HEK293T (cell line): ENCODE measurements at places on chromosomes 1 and 21.

- no peak for DNase-seq
Measured at GRCh38 chr1:201533836-201534235, 5.1 kb upstream of the NAV1 start.

DNA sequence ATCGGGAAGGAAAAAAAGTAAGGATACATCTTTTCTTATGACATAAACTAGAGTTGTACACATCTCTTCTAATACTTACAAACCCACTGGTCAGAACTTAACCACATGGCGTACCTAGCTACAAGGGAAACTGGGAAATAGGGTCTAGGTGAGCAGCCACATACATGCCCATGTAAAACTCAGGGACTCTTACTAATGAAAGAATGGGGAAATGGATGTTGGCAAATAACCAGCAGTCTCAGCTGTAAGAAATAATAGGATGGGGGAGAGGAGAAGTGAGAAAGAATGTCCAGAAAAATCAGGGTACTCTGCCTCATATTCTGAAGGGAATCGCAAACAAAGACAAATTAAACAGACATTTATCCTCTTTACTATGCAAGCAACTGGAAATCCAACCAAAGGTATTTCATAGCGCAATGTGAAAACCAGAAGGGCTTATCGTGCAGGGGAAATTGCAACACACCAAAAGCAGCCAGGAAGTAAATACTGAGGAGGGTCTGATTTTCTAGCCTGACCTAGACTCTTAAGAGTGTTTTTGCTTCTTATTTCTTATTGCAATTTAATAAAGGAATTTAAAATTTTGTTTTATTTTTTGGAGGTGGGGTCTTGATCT is 17.5 kb downstream of the GTF2B start:
- DNase-seq, result no peak

GRCh38 chr1:18727956-18728355 is 97.3 kb downstream of the PAX7 start:
- DNase-seq, result no peak

GRCh38 chr1:37001703-37002102 is 32.6 kb downstream of the GRIK3 start:
- no peak for DNase-seq

DNA sequence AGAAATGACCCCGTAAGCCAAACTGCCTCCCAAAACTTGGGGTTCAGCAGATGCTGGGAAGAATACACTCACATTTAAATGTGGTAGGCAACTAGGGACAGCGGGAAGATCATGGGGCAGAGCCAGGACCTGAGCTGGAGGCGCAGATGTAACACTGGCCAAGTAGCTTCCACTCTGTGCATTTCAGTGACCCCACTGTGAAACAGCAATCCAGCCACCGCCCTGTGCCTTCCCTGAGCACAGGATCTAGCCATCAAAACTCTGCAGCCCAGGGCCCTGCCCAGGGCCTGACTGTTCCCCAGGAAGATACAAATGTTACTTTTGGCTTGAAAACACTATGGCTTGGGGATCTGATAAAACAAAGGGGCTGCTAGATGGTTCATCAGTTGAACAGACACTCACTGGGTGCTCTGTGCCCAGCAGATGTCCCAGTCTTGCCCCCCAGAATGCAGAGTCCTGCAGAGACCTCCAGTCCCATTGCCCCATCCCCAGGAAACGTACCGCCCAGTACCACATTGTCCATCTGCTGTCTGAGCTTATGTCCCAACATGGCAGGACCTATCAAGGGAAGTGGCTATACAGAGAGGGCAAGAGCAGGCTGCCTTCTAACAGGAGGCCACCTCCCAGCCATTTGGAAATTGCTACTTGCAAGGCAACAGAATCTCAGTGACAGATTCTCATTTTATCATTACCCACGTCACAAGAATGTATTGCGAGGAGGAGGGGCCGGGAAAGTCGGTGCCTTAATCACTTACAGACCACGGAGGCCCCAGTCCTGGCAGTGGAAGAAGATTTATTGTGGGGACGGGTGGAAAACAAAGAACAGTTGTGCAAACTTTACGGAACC is 124.0 kb downstream of the DMRTB1 start:
- DNase-seq, result no peak

- DNase-seq, result no peak
Measured at GRCh38 chr1:77972080-77972479, 6.8 kb downstream of the FUBP1 start.

DNA sequence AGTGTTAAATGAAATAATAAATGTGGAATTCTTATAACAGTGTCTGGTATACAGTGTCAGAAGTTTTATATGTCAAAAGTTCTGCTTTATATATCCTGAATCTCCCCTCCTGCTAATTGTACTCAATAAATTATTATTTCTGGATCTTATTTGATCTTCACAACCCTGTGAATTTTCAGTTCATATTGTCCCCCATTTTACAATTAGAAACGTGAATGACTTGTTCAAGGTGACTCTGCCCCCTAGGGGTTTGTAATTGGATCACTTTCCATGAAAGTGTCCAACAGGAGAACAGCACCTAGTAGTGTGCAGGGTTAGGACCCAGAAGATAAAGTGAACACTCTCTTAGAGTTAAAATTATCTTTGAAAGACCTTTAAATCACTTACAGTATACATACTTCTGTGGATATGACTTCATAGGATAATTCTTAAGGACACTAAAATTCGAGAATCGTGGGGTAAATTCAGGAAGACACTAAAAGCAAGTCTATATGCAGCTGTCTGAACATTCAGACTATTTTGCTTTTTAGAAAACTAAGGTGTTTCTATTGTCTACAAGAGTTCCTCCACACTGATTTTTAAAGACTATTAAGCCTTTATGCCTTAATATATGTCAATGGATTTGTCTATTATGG is 4.5 kb upstream of the DDR2 start:
- DNase-seq, result peak; percentile 41

DNA sequence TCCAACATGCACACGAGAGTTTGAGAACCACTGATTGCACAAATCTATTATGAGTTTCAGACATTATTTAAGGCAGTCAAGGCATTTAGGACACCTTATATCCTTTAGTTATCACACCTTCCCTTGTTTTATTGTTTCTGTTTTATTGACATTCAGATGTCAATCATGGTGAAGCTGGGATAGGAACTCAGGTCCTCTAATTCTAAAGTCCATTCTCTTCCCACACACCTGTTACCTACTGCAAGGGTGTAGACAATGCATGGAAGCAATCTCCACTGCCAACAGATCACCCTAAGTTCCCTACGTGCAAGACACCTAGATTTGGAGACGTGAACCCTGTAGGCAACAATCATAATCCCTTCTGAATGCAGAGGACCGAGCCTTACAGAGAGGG is 2.6 kb downstream of the IGSF3 start:
- DNase-seq, result no peak

DNA sequence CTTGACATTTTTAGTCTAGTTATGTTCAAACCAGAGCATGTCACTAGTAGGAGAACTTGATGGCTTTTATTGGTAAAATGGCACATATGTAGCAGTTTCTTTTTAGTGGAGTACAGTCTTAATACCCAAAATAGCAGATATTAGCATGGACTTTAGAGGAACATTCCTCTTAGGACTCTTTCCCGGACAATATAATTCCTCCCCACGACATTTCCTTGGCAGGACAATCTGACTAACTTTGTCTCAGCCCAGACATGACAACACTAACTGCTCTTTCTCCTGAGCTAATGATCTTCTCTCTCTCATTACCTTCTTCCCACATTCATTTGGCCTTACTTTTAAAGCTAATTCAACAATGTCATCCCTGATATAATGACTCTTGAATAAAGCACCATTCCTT is 62.5 kb downstream of the ADAMTS1 start:
- no peak for DNase-seq

DNA sequence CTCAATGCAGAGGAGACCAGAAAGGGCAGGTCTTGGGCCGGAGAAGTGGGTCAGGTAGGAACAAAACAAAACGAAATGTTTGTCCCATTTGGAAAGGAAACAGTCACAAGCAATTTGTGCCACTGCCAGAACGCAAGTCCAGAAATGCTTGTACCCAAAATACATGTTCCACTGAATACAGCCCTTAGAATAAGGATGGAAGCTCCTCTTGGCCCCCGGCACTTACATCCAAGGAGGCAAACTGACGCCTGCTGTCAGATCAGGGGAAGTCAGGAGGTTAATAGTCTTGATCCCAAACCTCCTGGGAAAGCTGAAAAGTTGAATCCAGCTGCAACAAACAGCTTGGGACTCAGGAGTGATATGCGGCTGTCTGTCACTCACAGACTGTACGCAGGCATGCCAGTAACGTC is 75.9 kb upstream of the GALNT2 start:
- DNase-seq, result no peak

- no peak for DNase-seq
Measured at GRCh38 chr21:42736646-42737350, 83.4 kb downstream of the PDE9A start.

DNA sequence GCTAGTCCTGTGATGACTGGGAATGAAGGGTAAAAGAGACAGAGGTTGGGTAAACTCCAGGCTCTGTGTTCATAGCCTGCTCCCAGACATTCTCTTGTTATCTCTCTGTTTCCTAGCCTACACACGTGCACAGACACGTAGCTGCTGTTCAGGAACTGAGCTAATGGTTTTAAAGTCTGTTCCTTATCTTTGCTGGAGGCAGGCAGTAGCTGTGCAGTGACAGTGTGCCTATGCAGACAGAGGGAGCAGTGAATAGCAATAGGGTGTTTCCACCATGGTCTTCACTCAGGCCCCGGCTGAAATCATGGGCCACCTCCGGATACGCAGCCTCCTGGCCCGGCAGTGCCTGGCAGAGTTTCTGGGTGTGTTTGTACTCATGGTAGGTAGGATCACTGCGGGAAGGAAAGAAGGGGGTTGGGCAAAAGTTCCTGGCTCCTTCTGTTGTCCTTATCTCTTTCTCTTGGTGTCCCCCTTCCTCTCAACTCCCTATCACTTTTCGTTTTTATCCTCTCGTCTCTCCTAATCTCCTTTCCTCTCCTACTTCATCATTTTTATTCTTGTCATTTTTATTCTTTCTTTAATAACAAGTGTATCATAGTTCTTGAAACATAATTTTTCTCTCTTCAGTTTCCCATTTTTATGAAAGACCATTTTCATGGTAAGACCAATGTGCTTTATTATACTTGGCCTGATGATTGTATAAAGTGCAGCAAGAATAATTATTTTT is at the start of gene AQP10:
Gene AQP10, plus strand, starts transcription at position 212 of the 727 bp plus-strand sequence. Its CDS starts 63 bp downstream, at position 275.
- DNase-seq, result no peak

GRCh38 chr1:201890806-201891450 is 2.2 kb downstream of the SHISA4 start:
- DNase-seq, result no peak

DNA sequence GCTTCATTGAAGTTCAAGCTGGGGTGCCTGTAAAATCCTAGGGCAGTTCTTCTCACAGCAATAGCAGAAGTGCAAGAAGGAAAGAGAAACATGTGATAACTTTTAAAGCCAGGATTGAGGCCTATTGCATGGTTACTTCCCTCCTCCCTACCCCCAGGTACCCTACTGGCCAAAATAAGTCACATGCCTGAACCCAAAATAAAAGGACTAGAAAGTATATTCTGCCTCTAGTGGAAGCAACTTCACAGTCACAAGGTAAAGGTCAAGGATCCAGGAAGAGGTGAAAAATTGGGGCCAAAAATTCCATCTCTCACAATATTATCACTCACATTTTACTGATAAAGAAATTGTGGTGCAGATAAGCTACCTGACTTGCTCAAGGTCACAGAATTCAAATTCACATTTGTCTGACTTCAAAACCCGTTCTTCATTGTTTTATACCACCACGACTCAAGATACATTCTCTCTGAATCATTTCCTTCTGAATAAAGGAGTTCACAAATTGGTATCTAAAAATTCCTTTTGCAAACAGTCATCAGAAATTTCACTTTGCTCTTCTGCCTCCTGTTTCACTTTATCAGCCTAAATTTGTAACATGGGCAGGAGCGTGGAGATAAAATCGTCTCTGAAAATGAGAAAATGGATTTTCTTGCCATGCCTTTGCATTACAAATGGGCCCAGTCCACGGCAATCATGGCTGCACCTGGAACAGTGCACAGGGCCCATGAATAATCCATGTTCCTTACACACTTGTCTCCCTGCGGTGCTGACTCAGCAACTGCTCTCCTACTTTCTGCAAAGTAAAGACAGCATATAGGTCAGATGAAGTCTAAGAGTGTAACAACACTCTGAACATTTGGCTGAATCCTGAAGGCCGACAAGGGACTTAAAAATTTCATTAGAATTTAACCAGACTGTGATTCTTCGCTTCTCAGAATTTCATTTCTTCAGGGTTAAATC is 485.3 kb upstream of the NFIA start:
- no peak for DNase-seq

DNA sequence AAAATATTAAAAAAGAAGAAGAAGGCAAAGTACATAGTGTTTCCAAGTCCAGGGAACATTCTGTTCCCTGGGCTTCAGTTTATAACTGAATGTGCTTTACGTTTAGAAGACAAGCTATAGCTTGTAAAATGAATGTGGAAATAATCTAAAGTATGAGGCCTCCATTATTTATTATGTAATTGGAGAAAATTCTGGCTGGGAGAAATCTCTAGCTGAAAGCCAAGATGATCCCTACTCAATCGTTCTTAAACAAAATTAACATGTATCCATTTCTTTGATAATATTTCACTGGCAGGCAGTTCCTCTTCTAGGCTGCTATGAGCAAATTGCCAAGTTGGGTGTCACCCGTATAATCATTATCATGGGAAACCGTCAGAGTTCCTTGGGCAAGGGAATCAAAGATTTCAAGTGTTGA is 52.2 kb upstream of the ETS2 start:
- DNase-seq, result no peak

GRCh38 chr1:75812065-75812464 is 15.4 kb downstream of the MSH4 start:
- DNase-seq, result no peak

DNA sequence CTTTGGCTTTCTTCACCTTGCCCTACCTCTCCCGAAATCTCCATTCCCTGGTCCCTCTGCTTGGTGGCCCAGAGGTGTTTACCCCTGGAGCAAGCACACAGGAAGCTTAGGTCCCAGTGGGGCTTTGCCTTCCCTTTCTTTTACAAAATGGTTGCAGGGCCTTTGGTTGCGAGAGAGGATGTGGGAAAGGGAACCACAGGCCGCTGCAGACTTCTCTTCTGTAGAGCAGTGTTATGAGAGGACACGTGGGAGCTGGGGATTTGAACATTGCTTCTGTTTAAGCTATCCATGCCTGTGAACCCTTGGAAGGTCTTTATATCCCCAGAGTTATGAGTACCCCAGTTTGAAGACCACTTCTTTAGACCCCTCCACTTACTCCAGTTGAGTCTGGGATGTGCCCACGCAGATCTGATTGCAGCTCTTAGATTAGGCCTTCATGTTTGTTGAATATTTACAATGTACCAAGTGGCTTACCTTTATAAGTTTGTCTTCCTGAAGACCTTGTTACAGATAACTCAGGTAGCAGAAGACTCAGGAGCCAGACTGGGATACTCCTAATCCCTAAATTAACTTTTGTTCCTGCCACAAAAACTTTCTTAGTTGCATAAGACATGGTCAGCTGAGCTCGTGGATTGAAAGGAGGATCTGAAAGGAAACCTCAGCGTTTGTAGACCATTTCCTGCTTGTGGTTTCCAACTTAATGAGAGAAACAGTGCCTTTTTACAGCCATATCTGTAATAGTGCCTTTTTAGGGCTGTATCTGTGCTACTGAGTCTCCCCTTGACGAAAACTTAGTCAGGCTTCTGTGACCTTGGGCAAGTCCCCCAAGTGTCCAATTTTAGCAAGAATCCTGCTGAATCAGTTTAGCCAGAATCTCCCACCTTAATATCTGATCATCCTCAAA is 21.9 kb upstream of the IVNS1ABP start:
- DNase-seq, result no peak

GRCh38 chr21:39628385-39628784 is 15.6 kb downstream of the B3GALT5 start:
- no peak for DNase-seq

GRCh38 chr1:86421601-86422280 is 2.2 kb upstream of the CLCA2 start:
- no peak for DNase-seq

GRCh38 chr1:229119876-229120275 is 151.0 kb upstream of the RAB4A start:
- DNase-seq, result no peak
